Activated CD4-positive, alpha-beta T cell treated with anti-CD3 and anti-CD28 coated beads for 48 hours (primary cell): ENCODE measurements at places on chromosomes 2 and 18.

DNA sequence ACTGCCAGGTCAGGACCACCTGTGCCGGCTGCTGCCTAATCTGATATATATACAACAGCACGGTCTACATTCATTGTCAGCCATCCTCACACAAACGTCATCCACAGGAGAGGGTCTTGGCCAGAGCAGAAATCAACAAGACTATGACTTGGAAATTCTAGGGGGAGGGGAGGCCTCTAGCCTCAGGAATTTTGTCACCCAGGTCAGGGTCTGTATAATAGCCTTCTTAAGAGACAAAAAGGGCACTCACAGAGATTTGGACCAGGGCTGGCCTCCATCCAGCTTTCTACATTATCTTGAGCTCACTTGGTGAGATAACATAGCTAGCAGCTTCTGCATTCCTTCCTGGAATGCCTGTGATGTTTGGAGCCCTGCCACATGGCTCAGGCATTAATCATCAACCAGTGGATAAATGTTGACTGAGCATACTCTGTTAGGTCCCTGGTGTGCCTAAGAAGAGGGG is 50.4 kb upstream of the CTIF start:
- DNase-seq: no peak

DNA sequence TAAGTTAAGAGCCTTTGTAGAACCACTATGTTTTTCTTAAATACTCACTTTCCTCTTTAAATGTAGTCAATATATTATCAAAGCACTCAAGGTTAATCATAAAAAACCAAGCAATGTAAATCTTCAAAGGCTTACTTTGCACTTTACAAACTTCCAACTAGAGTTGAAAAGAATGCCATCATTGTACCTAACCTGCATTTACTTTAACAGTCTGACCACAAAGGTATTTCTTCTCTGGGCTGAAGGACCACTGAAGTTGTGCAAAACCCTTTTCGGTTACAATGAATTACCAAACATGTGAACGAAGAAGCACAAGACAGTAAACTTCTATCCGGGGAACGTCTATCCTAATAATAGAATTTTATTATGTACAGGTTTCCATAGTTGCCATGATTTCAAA is 3.0 kb downstream of the HNRNPLL start:
- DNase-seq: no peak

- no peak for DNase-seq
Observed at GRCh38 chr2:171718720-171719119, 31.5 kb downstream of the DYNC1I2 start.

GRCh38 chr2:29761278-29761677 is 160.1 kb downstream of the ALK start:
- DNase-seq: no peak

- DNase-seq: no peak
Observed at GRCh38 chr2:80326214-80326613, 21.7 kb upstream of the LRRTM1 start.

DNA sequence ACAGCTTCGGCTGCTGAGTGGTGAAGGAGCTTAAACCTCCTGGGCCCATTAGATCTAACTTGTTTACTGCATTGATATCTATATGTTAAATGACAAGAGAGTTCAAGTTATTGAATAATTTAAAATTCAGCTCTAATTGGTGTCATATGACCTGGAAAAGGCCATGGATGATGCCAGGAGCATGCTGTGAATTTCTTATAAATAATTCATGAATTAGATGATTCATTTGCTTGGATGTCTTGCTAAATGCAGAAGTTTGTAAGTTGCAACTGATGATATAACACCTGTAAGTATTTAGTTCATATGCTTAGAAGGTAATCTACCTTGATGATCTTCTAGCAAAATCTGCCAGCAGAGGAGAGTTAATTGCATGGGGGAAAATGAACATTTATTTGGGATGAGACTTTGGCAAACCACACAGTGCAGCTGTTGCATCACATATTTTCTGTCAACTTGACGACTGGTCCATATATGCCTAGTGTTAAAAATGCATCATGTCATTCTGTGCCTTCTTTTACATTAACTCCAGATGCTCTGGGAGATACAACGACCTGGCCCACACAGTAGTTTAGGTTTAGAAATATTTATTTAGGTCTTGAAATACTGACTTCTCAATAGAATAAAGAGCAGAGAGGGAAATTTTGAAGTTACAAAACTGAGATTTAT is 226.3 kb downstream of the KIAA1328 start:
- DNase-seq: no peak

DNA sequence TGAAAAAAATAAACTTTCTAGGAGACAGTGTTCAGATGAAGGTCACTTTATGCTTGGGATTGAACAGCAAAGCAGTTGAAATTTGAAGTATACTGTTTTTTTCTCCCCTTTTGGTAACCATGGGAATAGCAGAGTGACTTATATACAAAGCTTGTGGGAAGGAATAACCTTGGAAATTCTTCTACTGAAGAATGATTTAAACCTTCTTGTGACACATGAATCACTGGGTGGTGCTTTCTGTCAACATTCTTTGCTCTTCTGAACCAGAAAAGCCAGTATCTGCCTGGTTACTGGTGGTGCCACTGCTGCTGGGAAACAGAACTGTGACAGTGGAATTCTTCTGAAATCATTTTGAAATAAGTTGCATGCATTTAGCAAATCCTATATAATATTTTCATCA is 39.4 kb upstream of the RND3 start:
- DNase-seq: no peak

- DNase-seq: no peak
Observed at GRCh38 chr2:234763002-234763873, 188.6 kb upstream of the SH3BP4 start.

GRCh38 chr18:76610933-76611749 is 116.1 kb upstream of the ZNF516 start:
- DNase-seq: no peak

DNA sequence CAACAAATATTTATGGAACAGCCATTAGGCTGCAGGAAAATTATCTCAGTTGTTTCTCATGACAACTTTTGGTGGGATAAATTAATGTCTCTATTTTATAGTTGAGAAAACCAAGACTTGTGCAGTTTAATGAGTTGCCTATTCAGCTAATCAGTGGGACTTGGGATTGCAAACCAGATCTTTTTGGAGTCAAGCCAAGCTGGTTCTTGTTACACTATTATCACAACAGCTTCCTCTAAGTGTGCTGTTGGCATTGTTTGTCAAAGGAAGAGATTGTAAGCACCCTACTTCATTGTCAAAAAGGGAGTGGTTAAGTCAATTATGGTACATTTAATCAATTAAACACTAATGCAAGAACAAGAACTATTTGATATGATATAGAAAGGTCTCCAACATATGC is 119.2 kb downstream of the PAX3 start:
- DNase-seq: no peak

DNA sequence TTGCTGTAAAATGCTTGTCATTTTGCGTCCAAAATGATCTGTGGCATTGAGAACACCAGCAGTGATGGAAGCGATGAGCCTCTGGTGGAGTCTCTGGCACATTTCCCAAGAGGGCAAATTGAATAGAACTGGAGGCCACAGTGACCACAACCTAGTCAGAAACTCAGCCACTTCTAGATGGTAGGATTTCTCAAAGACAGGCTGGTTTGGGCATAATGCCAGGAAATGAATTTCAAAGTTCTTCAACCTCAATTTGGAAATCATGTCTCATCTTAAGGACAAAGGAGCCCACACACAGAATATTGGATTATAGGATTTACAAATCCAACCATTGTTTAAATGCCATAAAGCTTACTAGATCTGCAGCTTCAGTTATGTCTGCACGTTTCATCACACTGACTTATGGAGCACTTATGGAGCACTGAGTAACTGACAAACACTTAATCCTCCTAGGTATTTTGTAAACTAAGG is 132.1 kb downstream of the COL6A3 start:
- DNase-seq: no peak

DNA sequence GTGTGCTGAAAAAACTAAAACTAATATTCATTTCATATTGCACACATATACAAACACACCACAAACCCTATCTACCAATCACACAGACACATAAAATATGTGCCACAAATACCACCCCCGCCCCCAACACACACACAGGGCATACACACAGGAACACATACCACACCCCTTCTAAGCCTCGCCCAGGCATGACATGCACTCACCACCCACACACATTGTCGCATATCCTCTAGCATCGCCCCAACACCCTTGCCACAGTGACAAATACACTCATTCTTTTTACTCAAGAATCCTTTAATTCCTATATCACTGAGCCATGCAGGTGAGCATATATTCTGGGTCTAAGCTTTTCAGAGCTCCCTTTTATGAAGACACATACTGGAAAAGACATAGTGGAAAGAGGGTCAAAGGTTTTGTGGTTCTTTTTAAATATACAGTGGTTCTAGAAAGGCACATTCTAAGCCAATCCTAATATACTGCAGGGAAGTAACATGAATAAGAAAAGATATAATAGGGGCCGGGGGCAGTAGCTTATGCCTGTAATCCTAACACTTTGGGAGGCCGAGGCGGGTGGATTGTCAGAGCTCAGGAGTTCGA is 24.5 kb upstream of the LCLAT1 start:
- peak; percentile 91 for DNase-seq

DNA sequence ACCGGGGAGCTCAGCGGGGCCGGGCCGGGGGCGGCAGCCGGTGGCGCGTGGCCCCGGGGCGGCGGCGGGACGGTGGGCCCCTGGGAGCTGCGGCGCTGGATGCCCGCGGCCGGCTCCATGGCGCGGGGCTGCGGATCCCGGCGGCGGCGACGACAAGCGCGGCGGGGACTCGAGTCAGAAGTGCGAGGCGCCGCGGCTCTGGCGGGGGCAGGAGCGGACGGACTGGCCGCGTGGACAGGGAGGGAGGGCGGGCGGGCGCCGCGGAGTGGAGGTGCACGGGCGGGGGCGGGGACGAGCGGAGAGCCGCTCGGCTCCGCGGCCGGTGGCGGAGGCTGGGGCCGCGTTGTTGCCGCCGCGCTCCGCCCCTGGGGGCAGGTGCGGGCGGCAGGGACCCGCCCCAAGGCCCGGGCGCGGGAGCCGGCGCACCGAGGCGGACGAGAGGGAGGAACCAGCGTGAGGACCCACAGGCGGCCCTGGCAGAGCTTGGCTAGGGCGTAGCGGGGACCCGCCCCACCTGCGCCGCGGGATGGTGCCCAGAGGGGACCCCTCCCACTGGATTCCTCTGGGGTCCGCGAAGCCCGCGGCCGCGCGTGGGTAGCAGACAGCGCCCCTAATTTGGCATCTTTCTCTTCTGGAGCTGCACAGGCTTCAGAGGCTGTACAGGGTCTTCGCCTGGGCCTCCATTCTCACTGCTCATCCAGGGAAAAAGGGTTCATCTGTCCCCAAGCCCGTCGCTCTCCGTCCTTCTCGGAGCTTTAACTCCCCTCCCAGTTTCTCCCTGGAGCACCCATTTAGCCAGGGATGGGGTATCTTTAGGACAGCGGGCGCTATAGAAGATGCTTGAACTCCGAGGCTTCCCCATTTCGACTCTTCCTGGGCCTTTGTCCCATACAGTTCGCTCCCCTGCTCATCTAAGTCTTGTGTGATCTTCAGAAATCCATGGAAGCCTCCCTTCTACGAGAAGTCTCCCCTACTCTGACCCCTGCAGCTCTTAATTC is at the start of gene TMEM163:
TMEM163 (minus strand) TSS at position 184 of the 998 bp plus-strand sequence.
- DNase-seq: peak; percentile 21

DNA sequence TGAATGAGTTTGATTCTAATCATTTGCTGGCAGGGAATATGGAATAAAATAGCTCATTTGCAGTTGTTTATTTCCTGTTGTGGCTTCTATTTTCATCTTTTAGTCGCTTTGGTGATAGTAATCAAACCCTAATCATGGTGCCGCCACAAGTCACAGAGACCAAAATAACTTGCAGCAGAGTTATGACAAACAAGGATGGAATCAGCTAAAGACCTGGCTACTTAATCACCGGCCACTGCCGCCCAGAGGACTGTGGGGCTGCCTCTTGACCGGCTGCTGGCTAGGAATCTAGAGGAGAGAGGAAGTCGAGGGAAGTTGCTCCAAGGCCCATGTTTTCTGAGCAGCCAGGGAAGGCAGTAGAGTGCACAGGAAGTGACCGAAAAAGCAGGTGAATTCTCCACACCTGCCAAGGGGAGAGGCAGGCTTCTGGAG is 5.1 kb upstream of the SMAD7 start:
- no peak for DNase-seq

GRCh38 chr2:111192776-111193368 is 72.2 kb downstream of the BCL2L11 start:
- no peak for DNase-seq

DNA sequence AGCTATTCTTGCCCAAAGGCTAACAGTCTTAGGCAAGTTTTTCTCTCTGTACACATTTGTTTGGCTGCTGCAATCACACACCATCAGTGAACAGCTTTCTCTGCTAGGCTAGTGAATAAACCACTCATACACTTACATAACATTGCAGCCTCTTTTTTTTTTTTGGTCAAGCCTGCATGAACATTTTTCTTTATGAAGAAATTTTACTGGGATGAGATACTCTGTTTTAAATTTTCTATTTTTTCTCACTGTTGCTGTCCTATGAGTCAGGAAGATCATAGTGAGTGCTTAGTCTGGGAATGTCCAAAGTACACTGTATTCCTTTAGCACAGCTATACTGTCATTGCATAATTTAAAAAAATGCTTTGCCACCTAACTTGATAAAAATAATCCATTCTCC is 58.5 kb downstream of the ROCK1 start:
- no peak for DNase-seq

- no peak for DNase-seq
Observed at GRCh38 chr2:104563398-104563996, 290.4 kb upstream of the POU3F3 start.

GRCh38 chr2:16351541-16351940 is 314.1 kb downstream of the CYRIA start:
- no peak for DNase-seq

DNA sequence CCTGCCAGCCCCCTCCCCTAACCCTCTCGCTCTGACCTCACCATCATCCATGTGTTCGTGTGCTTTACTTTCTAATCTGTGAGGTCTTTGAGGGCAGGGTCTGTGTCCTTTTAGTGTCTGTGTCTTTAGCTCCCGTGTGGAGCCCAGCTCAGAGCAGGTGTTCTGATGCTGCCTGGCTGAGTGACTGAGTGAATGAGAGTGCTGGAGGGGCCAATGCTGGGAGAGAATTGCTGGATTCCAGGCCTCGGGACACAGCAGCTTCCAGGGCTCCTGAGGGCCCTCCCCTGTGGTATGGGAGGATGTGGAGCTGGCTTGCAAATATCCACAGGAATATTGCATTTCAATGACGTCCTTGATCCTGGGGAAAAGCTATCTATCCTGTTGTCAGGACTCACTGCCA is 160.6 kb downstream of the ANKRD30B start:
- DNase-seq: no peak

GRCh38 chr2:54290356-54291025 is 34.5 kb upstream of the TSPYL6 start:
- no peak for DNase-seq

DNA sequence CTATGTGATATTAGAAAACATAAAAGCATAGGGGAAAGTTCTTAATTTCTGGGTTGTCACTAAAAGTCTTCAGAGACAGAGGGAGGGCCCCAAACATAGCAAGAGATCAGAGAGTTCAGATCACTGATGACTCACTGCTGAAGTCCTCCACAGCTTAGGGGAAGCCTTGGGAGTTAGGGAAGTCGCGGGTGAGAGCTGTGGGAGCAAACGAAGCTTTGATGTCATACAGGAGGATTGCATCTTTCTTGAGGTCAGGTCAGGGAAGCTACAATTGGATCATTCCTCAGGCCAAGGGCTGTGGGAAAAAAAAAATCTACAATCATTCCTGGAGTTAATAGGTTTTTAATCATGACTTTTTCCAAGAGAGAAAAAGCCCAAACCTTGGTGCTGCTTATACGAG is 96.2 kb downstream of the COPS8 start:
- DNase-seq: no peak

GRCh38 chr2:231212329-231212845 is 14.0 kb downstream of the ARMC9 start:
- DNase-seq: no peak
